ENCODE measurements at places on chromosomes 6 and 20.

DNA sequence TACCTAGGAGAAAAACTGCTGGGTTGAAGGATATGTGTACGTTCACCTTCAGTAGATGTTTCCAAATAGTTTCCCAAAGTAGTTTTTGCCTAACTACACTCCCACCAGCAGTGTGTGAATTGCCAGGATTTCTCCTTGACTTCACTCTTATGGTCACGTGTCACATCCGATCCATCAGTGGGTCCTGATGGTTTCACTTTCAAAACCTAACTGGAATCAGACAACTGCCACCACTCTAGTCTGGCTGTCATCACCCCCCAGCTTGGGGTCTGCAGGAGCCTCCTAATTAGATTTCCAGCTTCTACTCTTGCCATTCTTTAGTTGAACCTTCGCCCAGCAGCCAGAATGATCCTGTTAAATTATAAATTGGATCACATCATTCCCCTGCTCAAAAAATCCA is 8.5 kb upstream of the SLC12A5 start:
- no peak for DNase-seq

- DNase-seq = no peak
Observed at GRCh38 chr6:169163411-169163901, 90.2 kb downstream of the THBS2 start.

- no peak for DNase-seq
Observed at GRCh38 chr20:15834857-15835256, 738.4 kb downstream of the KIF16B start.

- no peak for DNase-seq
Observed at GRCh38 chr20:46814366-46815232, 80.0 kb upstream of the EYA2 start.

DNA sequence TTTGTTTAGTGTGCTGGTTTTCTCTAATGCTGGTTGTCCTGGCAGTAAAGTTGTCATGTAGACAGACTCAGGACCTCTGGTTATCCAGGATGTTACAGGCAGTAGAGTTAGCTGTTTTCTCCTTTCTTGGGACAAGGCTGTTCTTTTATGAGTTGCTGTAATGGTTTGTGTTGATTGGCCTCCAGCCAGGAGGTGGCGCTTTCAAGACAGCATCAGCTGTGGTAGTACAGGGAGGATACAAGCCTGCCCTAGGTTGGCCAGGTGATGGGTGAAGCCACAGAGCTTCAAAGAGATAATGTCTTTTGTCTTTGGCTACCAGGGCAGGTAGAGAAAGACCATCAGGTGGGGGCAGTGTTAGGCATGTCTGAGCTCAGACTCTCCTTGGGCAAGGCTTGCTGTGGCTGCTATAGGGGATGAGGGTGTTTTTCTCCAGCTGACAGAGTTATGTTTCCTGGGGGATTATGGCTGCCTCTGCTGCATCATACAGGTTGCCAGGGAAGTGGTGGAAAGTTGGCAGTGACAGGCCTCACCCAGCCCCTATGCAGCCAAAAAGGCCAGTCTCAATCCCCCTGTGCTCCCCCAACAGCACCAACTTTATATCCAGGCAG is 127.2 kb upstream of the TAB2 start:
- no peak for DNase-seq
